Naive thymus-derived CD8-positive, alpha-beta T cell (primary cell): ENCODE measurements at places on chromosomes 5 and 9.

GRCh38 chr5:79133121-79133656, 21.6 kb downstream of the BHMT start:
- peak; percentile 55 for DNase-seq

DNA sequence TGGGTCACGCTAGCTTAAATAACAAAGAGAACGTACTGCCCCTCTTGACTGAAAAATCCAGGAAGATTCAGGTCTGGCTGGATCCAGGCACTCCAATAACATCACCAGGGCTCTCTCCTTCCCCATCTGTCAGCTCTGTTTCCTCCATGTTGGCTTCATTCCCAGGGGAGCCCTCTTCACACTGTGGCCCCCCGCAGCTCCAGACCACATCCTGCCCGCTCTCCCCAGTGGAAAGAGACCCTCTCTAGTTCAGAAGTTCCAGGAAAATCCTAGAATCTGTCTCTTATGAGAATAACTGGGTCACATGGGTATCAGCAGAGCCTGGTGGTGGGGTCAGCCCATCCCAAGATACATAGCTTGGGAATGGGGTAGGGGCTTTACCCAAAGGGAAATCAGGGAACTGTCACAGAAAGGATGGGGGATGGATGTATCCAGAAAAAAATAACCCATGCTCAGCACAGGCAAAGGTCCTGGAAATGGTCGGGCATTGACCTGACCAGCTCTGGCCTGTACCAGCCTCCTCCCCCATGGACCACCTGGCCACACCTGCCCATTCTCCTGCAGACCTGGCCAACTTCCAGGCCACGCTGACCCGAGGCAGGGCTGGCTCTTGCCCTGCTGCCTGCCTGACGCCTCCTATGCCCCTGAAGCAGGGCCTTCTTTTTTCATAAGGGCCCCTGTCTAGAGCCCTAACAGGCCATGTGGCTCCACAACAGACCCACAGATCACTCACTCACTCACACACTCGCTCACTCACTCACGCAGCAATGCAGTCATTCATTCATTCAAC, 65.9 kb downstream of the COL23A1 start:
- no peak for DNase-seq

- DNase-seq = no peak
Measured at GRCh38 chr5:57442080-57442839, 40.4 kb downstream of the ACTBL2 start.

DNA sequence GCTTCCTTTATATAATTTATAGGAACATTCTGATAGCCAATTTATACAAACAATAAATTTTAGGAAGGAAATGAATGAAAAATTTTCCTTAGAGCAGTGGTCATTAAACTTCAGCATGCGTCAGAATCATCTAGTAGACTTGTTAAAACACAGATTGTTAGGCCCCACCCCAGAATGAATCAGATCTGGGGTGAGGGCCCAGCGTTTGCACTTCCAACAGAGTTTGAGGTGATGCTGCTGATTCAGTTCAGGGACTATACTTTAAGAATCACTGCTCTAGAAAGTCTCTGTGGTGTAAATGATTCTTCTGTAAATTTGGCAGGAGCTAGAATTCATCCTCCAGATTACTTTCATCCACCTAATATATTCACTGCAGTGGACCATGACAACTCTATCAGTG, 80.4 kb downstream of the SLC12A2 start:
- no peak for DNase-seq

DNA sequence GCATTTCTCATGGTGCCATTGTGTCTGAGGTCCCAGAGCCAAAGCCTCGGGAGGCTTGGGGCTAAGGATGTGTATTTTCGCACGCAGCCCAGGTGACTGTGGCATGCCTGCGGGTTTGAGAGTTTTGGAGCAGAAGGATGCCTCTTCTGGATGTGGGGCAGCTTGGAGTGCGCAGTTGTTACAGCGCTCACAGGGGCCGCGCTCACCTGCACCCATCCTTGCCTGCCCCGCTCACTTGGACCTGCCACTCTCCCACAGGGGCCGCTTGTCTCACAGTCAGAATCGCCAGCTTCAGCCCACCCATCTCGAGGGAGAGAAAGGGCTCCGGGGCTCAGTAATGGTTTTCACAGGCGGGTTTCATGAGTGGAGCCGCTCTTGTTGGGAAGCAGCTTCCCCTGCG, 132.9 kb downstream of the MVB12B start:
- DNase-seq = no peak

GRCh38 chr5:38443390-38443789, 113.1 kb downstream of the LIFR start:
- DNase-seq = no peak

DNA sequence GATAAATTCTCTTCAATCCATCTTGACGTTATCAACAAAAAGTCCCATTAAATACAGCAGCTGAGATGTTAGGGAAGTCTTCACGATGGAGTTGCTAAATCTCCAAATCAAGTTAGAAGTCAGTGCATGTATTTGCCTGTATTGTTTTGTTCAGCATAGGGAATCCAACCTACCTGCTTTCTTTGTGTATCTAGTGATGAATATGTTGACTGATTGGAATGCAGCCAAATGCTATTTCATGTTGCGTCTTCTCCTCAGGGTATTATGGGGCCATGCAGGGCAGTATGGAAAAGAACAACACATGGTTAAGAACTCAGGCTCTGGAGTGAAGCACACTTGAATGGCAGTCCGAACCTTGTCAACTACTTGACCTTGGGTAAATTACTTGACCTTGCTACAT, 529.5 kb upstream of the ZNF462 start:
- no peak for DNase-seq

DNA sequence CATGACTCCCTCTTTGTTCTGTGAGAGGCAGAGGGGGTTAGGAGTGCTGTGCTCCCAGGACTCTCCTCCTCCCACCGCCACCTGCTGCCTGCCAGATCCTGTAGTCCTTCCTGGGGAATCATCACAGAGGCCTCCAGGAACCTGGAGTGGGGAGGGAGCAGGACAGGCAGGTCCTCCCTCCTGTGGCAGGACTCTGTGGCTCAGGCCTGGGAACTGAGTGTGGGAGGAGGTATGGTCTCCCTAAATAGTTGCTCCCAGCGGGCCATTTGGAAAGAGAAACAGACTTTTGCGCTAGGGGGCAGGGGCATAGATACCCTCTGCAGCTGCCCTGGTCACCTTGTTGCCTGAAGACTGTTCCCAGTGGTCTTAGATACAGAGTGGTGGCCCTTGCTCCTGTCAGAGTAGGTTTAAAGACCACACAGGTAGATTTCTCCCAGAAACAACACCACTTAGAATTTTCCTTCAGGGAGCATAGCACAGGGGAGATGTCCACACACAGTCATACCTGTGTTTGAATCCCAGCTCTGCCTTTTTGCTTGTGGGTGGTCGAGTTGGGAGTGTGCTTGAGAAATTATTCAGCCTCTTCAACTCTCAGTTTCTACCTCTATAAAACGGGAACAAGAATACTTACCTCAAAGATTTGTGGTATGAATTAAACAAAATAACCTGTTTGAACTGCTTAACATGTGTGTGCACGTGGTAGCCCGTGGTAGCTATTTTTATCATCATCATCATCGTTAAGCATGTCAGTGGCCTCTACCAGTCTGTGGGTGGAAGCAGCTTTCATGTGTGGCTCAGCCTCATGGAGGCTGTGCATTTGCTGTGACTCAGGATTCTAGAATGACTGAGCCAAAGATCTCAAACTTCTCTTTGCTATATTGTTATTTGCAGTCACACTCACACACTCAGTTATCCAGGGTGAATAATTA, 55.8 kb downstream of the SLC22A5 start:
- DNase-seq = peak; percentile 60

DNA sequence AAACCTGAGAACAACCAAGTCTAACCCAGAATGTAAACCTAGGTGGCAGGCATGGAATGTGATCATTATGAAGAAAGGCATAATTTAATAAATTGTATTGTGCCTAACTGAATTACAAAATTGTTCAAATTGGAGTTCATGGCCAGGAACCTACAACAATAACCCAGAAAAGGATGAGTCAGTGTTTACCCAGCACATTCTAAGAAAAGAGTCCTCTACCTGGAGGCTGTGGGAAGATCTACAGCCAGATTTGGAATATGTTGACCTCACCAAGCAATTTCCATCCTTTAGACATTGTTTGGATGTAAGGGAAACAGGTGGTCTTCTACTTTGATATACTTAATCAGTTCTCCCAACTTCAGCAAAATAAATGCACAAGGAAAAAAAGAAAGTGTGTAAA, 152.2 kb downstream of the TMEM161B start:
- no peak for DNase-seq

DNA sequence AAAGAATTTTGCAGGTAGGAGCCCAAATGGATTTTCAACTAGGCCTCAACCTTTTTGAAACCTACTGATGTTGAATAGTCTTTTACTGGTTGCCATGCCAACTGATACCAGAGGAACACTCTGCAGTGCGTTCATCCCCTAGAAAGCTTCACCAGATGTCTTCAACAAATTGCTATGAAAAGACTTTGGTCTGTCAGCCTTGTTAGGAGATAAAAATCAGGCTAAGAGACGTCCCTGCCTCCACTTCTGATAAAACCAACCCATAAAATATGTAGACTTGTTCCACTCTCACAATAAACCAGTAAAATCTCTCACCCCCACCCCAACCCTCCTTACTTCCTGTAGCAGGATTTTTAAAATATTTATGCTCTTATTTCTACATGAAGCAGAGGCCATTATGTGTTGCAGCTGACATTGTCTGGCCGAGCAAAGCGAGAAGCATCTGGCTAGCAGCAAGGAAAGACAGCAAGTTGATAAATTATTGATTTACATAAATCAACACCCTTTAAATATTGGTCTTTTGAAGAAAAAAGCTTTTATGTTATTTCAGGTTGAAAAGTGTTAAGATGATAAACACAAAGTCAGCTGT, 428.7 kb downstream of the ISL1 start:
- no peak for DNase-seq

DNA sequence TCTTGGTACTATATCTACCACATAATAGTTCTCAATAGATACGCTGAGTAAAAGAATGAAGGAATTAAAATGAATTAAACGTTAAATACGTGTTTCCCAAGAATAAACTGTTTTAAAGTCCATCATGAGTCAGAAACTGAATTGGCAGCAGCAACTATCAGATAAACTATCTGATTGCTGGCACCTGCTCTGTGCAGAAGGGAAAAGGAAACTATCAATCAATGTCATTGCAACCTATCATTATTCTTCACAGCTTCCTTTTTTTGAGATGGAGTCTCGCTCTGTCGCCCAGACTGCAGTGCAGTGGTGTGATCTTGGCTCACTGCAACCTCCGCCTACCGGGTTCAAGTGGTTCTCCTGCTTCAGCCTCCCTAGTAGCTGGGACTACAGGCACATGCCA, 8.8 kb upstream of the WDR36 start:
- no peak for DNase-seq
